ENCODE measurements at places on chromosomes 3 and 15. TPM values are rescaled to one million over a fixed set of nuclear protein-coding genes. Genes with fewer than 3 reads are reported as not detected.

- H3K36me3 ChIP-seq, result no peaks in the 10 kb centered on the region
- H3K27me3 ChIP-seq, result peaks cover 6% of the 10 kb centered on the region
- no peak overlapping the region for H3K27ac ChIP-seq
- DNase-seq, result no peak
- H3K4me3 ChIP-seq, result no peak overlapping the region
- peaks cover 18% of the 10 kb centered on the region for H3K4me1 ChIP-seq
Observed at GRCh38 chr15:69808756-69809155, 289.0 kb downstream of the TLE3 start.

GRCh38 chr3:141057946-141058800, 7.0 kb downstream of the SPSB4 start:
- H3K27me3 ChIP-seq, result peaks cover 11% of the 10 kb centered on the region
- H3K4me1 ChIP-seq, result no peaks in the 10 kb centered on the region

- no peak for DNase-seq
- no peak overlapping the region for H3K27ac ChIP-seq
- H3K4me3 ChIP-seq, result no peak overlapping the region
- no peaks in the 10 kb centered on the region for H3K27me3 ChIP-seq
Observed at GRCh38 chr15:43529587-43530345, 12.4 kb downstream of the MAP1A start.

DNA sequence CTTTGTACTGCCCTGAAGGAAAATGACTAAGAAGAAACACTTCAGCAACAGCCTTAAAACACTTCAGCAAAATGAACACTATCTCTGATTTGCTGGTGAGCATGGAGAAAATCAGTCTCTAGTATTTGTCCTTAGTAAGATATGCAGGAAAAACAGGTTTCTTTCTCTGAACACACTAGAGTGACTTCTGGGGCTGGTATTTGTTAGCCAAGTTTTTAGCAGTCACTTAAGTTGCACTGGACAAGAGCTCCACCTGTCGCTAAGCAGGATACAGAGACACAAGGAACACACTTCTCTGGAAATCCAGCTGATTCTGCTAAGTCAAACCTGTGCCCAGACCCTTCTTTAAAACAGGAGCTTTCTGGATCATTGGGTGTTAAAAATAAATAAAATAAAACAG, 65.3 kb downstream of the CHAC1 start:
- no peaks in the 10 kb centered on the region for H3K27me3 ChIP-seq
- no peak for DNase-seq
- no peak overlapping the region for H3K27ac ChIP-seq
- H3K4me1 ChIP-seq, result peaks cover 3% of the 10 kb centered on the region

GRCh38 chr3:72041511-72041910, 256.6 kb upstream of the PROK2 start:
- H3K4me1 ChIP-seq, result no peaks in the 10 kb centered on the region
- no peaks in the 10 kb centered on the region for H3K36me3 ChIP-seq
- no peak overlapping the region for H3K4me3 ChIP-seq
- no peak for DNase-seq
- H3K27ac ChIP-seq, result no peak overlapping the region

GRCh38 chr3:164779816-164780215, 298.5 kb downstream of the SI start:
- no peak overlapping the region for H3K27ac ChIP-seq
- H3K27me3 ChIP-seq, result no peaks in the 10 kb centered on the region
- no peaks in the 10 kb centered on the region for H3K4me1 ChIP-seq
- no peaks in the 10 kb centered on the region for H3K36me3 ChIP-seq
- no peak for DNase-seq

- no peaks in the 10 kb centered on the region for H3K27me3 ChIP-seq
- no peaks in the 10 kb centered on the region for H3K4me1 ChIP-seq
- DNase-seq, result no peak
- H3K36me3 ChIP-seq, result no peaks in the 10 kb centered on the region
Observed at GRCh38 chr3:34881026-34881425, 758.3 kb upstream of the ARPP21 start.

DNA sequence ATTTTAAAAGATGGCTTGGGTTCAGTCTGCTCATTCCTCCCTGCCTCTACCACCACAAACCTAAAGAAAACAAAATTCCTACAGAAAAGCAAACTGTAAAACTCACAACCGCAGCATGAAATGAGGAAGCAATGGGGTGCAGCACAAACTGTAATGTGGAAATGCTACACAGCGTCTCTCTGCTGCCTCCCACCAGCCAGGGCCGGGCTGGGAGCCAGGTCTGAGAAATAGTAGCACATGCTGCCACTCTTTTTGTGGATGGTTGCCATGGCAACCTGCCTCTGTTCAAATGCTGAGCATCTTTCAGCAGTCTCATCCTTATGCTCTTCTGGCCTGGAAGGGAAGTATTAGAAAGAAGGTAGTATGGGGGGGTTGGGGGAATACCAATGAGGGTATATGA, 55.4 kb downstream of the EOMES start:
- DNase-seq, result peak; percentile 34
- H3K4me1 ChIP-seq, result peaks cover 8% of the 10 kb centered on the region
- H3K27me3 ChIP-seq, result no peaks in the 10 kb centered on the region
- no peak overlapping the region for H3K27ac ChIP-seq
- no peak overlapping the region for H3K4me3 ChIP-seq

DNA sequence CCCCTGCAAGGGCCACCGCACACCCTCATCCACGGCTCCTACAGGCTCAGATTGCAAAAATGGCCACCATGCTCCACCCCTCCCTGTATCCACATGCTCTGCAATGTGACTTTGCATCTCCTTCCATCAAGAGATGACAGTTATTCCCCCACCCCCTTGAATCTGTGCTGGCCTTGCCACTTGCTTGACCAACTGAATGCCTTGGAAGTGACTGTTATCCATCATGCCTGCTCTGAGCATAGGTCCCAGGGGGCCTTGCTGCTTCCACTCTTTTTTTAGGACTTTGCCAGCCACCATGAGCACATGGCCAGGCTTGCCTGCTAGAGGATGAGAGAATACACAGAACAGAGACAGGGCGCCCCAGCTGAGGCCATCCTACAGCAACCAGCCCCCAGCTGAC, 13.6 kb downstream of the HAPLN3 start:
- DNase-seq, result no peak
- peaks cover 38% of the 10 kb centered on the region for H3K36me3 ChIP-seq
- H3K4me1 ChIP-seq, result no peaks in the 10 kb centered on the region

Gene C2CD4A
- 0.67 TPM for total RNA-seq

DNA sequence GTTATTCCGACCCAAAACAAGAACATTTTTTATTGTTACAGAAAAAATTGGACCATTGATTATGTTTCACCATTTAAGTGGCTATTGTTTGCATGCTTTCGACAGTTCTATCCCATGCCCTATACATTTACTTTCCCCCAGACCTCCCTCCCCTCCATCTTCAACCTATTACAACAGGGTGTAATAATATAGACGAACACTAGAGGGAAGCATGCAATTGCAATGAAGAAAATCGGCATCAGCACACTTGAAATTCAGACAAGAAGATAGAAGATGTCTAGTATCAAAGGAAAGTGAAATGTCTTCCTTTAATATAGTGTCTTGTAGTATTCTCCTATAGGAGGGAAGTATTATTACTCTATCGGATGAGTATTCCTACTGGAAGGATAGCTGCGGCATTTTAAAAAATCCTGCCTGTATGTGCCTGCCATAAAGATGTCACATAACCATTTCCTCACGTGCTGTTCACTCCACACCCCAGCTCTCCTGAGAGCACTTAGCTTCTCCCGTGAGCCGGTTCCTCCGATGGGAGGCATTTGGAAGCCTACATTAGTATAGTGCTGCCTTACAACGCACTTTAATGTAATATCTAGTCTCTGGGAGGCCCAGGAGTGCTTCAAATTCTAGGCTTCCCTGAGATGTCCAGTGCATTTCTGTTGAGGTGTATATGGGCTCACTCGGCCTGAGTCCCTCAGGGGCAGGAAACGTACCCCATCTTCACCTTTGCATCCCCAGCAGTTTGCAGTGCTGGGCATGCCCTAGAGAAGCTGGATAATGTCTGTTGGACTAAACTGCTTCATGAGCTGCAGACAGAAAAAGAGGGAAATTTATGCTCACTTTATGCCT, 17.8 kb upstream of the ERICH6 start:
- H3K27ac ChIP-seq, result no peak overlapping the region
- no peaks in the 10 kb centered on the region for H3K36me3 ChIP-seq
- DNase-seq, result no peak
- H3K4me3 ChIP-seq, result no peak overlapping the region
- H3K4me1 ChIP-seq, result peaks cover 19% of the 10 kb centered on the region
- H3K27me3 ChIP-seq, result no peaks in the 10 kb centered on the region

Gene CD200R1
- 1.8 TPM for total RNA-seq

Data from activated CD8-positive, alpha-beta T cell treated with anti-CD3 and anti-CD28 coated beads for 36 hours (primary cell).